Neural progenitor cell (in vitro differentiated cells): ENCODE measurements at places on chromosomes 7 and 10. TPM values are rescaled to one million over a fixed set of nuclear protein-coding genes. Genes with fewer than 3 reads are reported as not detected.
A peak's percentile ranks its signal among the peaks of the same experiment; 100 is the strongest.

GRCh38 chr7:78379148-78379547 is 580.6 kb downstream of the PHTF2 start:
- DNase-seq: no peak

GRCh38 chr7:150560486-150560885 is 6.7 kb upstream of the GIMAP4 start:
- DNase-seq: no peak

- DNase-seq: no peak
Observed at GRCh38 chr10:70762441-70763175, 22.6 kb downstream of the TBATA start.

POP7 gene
- 19.4 and 55.1 TPM in 2 replicates for total RNA-seq

GRCh38 chr10:95196046-95196445 is 2.0 kb downstream of the ACSM6 start:
- DNase-seq: peak; percentile 74

RARRES2 gene
- 0.19 and 0.43 TPM in 2 replicates for total RNA-seq

MEPCE gene
- total RNA-seq: 16.4 and 42.6 TPM in 2 replicates

DNA sequence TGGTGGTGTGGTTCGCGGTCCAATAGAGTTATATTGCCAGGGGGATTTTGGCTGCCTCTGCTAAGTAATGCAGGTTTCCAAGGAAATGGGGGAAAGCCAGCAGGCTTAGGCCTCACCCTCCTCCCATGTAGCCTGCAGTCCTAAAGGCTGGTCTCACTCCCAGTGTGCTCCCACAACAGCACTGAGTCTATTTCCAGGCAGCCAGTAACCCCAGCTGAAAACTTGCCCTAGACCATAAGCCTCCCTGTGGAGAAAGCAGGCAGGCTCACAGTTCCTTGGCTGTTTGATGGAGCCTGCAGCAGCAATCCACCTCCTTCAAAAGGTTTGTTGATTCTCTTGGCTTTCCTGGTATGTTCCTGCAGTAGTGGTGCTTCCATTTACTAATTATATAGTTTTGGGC is 220.0 kb upstream of the ZNF804B start:
- DNase-seq: no peak

- DNase-seq: no peak
Observed at GRCh38 chr7:79723833-79724618, 270.6 kb upstream of the MAGI2 start.
